Activated naive CD4-positive, alpha-beta T cell treated with anti-CD3 and anti-CD28 coated beads for 36 hours (primary cell): ENCODE measurements at places on chromosomes 5 and 9. TPM values are rescaled to one million over a fixed set of nuclear protein-coding genes. Genes with fewer than 3 reads are reported as not detected.

PDE6A gene
- total RNA-seq: not detected

LOX gene
- total RNA-seq: not detected

LIFR gene
- 0.20 TPM for total RNA-seq

FOXD4 gene
- total RNA-seq: not detected

LTC4S gene
- not detected for total RNA-seq

TRAF1 gene
- total RNA-seq: 85.0 TPM

PLCXD3 gene
- total RNA-seq: not detected

PDZD2 gene
- 0.05 TPM for total RNA-seq

MTRR gene
- total RNA-seq: 35.1 TPM

CBY3 gene
- not detected for total RNA-seq

DNA sequence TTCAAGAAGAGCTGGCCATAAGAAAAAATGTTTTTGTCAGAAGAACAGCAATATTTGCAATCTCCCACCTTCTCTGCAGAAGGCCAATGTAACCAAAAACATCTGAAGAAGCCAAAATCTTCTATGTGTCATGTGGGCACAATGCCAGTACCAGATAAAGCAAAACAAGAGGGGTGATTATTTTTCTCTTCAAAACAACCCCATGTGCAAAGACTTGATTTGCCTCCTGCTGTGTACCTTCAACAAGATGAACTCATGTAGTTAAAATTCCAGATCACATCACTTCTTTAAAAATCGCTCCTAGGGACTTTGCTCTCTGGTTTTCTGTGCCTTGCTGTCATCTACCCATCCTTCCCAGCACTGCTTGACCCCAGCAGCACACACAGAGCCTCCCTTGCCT lies 134.0 kb upstream of the MAP3K1 start:
- DNase-seq: no peak
- no peaks in the 10 kb centered on the region for H3K27me3 ChIP-seq
- no peaks in the 10 kb centered on the region for H3K36me3 ChIP-seq
- H3K4me1 ChIP-seq: peaks cover 29% of the 10 kb centered on the region

DNA sequence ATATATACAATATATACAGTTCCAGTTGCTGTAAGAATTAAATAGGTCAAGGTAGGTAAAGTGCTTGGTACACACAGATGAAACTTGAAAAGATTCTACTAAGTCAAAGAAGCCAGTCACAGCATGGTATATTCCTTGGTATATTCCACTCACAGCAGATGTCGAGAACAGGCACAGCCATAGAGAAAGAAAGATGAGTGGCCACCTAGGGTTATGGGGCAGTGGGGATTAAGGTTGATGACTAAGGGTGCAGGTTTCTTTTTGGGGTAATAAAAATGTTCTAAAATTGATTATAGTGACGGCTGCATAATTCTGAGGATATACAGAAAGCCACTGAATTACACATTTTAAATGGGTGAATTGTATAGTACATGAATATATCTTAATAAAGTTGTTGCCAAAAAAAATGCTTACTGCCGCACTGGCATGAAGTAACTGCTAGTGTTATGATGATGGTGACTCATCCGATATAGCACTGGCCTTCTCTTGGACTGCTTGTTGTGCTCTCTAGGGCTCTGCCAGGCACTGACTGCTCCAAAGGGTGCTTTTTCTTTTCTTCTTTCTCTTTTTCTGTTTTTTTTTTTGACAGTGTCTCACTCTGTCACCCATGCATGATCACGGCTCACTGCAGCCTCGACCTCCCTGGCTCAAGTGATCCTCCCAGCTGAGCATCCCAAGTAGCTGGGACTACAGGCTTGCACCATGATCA lies 23.5 kb downstream of the TBC1D2 start:
- no peaks in the 10 kb centered on the region for H3K27me3 ChIP-seq
- H3K4me3 ChIP-seq: no peak overlapping the region
- no peaks in the 10 kb centered on the region for H3K4me1 ChIP-seq
- H3K27ac ChIP-seq: no peak overlapping the region

DNA sequence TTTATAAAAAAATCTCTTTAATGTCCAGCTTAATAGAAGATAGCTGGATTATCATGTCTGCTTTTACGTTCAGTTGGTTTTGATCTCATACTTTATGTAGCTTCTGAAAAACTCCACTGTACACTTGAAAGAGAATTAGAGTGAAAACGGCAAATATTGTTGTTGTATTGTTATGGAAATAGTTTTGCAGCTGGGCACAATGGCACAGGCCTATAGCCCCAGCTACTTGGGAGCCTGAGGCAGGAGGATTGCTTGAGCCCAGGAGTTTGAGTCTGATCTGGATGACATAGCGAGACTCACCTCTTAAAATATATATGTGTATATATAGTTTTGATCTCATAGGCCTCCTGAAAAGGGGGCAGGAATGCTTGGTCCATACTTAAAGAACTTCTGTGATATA lies 67.4 kb upstream of the PRRC1 start:
- no peak overlapping the region for H3K27ac ChIP-seq
- H3K27me3 ChIP-seq: no peaks in the 10 kb centered on the region
- no peak overlapping the region for H3K4me3 ChIP-seq
- H3K4me1 ChIP-seq: no peaks in the 10 kb centered on the region

DNA sequence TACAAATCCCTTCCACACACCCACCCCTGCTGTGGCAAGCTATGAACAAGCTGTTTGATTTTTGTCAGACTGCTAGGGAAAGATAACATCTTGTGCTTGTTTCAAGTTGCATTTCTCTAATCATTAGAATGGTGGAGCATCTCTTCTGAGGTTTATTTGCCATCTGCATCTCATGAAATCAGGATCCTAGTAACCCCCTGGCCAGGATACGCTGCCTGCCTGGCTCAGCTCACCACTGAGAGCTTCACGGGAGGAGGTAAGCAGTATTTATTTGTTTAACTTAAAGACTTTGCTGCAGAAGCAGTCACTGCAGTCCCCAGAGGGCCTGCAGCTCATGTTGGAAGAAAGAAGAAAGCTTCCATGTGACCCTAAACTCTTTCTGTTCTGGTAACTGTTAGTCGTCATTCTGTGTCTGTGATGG lies 83.3 kb upstream of the CXCL14 start:
- DNase-seq: no peak
- H3K4me1 ChIP-seq: no peaks in the 10 kb centered on the region
- no peak overlapping the region for H3K27ac ChIP-seq
- no peaks in the 10 kb centered on the region for H3K36me3 ChIP-seq

DNA sequence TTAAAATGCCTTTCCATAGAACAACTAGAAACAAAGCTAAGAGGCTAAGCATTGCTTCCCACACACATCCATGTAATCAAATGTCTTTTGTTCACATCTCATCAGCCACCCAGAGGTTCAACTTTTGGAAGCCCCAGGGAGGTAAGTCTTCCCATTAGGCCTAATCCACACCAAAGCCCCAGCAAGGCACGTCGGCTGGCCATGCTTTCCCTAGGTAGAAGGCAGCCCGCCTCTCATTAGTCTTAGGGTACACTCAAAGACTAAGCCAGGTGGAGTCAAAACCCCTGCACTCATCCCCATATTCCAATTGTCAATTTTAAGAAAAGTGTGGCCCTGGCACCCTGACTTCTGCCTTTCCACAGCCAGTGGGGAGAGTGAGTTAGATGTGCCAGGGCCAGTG lies 87.9 kb downstream of the ATPSCKMT start:
- no peaks in the 10 kb centered on the region for H3K36me3 ChIP-seq
- peaks cover 6% of the 10 kb centered on the region for H3K27me3 ChIP-seq
- no peak for DNase-seq
- no peaks in the 10 kb centered on the region for H3K4me1 ChIP-seq
- H3K27ac ChIP-seq: no peak overlapping the region

DNA sequence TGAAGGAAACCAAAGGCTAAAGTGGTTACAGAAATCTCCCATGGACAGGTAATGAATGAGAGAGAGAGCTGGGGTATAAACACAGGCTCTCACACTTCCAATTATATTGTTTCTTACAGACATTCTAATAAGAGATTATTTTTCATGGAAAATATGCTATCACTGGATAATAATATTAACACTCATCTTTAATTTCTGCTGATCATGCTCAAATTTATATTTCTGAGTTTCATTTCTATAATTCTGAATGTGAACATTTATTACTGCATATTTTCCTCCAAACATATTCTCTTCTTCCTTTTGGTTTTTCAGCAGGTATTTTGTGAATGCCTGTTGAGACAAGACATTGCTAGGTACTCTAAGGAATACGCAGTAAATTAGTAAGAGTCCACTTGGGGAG lies 410.2 kb upstream of the DAP start:
- peaks cover 13% of the 10 kb centered on the region for H3K27me3 ChIP-seq
- no peaks in the 10 kb centered on the region for H3K36me3 ChIP-seq
- peaks cover 5% of the 10 kb centered on the region for H3K4me1 ChIP-seq
- DNase-seq: no peak
- no peak overlapping the region for H3K4me3 ChIP-seq
- no peak overlapping the region for H3K27ac ChIP-seq

DNA sequence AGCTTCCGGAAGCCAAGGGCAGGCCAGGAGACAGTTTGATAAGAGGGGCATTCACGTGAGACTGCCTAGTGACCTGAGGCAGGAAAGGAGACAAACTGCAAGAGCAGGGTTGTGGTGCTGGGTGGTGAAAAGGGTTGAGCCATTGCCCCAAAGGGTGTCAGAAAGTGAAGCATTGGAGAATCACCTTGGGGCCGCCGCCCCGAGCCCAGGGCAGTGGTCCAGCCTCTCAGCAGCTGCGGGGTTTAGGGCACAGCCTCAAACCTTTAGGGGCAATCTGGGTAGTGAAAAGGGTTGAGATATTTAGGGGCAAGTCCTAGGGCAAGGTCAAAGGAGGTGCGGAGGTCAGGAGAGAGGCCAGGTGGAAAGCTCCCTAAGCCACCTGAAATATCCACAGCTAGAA lies 10.4 kb upstream of the ANKRD33B start:
- peaks cover 9% of the 10 kb centered on the region for H3K27me3 ChIP-seq
- no peak overlapping the region for H3K4me3 ChIP-seq
- peaks cover 8% of the 10 kb centered on the region for H3K4me1 ChIP-seq
- DNase-seq: no peak
- no peak overlapping the region for H3K27ac ChIP-seq

DNA sequence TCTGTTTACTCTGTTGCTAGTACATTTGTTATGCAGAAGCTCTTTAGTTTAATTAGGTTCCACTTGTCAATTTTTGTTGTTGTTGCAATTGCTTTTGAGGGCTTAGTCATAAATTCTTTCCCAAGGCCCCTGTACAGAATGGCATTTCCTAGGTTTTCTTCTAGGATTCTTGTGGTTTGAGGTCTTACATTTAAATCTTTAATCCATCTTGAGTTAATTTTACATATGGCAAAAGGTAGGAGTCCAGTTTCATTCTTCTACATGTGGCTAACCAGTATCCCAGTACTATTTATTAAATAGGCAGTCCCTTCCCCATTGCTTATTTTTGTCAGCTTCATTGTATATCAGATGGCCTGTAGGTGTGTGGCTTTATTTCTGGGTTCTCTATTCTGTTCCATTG lies 792.4 kb downstream of the PTPRD start:
- no peak for DNase-seq
- H3K27me3 ChIP-seq: no peaks in the 10 kb centered on the region
- H3K36me3 ChIP-seq: no peaks in the 10 kb centered on the region
- H3K4me1 ChIP-seq: no peaks in the 10 kb centered on the region

- H3K4me3 ChIP-seq: no peak overlapping the region
- no peaks in the 10 kb centered on the region for H3K4me1 ChIP-seq
- H3K36me3 ChIP-seq: no peaks in the 10 kb centered on the region
- no peaks in the 10 kb centered on the region for H3K27me3 ChIP-seq
Measured at GRCh38 chr5:41186143-41186542, 27.2 kb downstream of the C6 start.

DNA sequence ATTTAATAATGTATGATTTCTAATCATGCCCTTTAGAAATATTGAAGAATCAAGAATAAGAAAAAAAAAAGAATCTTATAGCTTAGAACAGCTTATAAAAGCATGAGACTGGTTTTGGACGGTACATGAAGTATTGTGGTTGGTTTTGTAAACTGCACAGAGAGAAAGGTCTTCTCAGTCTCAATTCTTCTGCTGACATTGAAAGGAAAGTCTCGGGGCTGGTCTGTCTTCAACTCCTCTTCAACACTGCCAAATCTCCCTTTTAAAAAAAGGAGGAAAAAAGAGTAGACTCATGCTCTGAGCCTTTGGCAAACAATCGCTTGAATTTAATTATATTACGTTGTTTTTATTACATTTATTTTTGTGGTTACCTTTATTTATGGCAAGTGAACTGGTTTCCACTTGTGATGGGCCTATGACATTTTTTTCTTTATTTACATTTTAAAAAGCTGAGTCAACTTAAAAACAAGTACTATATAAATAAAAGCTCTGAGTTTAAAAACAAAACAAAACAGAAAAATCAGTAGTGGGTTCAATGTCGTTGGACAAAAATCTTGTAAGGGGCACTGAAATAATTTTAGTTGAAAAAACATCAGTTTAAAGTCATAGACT lies 32.8 kb upstream of the EBF1 start:
- H3K27ac ChIP-seq: no peak overlapping the region
- H3K4me1 ChIP-seq: no peaks in the 10 kb centered on the region
- no peak overlapping the region for H3K4me3 ChIP-seq
- DNase-seq: no peak

- no peak for DNase-seq
- H3K36me3 ChIP-seq: no peaks in the 10 kb centered on the region
- no peak overlapping the region for H3K4me3 ChIP-seq
- H3K27ac ChIP-seq: no peak overlapping the region
- H3K4me1 ChIP-seq: no peaks in the 10 kb centered on the region
Measured at GRCh38 chr9:3027210-3027609, 183.3 kb upstream of the PUM3 start.

- peaks cover 16% of the 10 kb centered on the region for H3K27me3 ChIP-seq
- DNase-seq: no peak
- H3K36me3 ChIP-seq: no peaks in the 10 kb centered on the region
- peaks cover 17% of the 10 kb centered on the region for H3K4me1 ChIP-seq
- H3K27ac ChIP-seq: no peak overlapping the region
Measured at GRCh38 chr5:82674671-82675070, 396.5 kb upstream of the RPS23 start.

- no peaks in the 10 kb centered on the region for H3K4me1 ChIP-seq
- no peak for DNase-seq
Measured at GRCh38 chr5:87850843-87851242, 417.8 kb downstream of the TMEM161B start.

- H3K27me3 ChIP-seq: peaks cover 22% of the 10 kb centered on the region
- no peaks in the 10 kb centered on the region for H3K36me3 ChIP-seq
- no peak overlapping the region for H3K4me3 ChIP-seq
- H3K27ac ChIP-seq: no peak overlapping the region
- H3K4me1 ChIP-seq: peaks cover 5% of the 10 kb centered on the region
- DNase-seq: no peak
Measured at GRCh38 chr9:72947984-72948465, 4.8 kb downstream of the ALDH1A1 start.

GRCh38 chr5:56482363-56482762 lies 249.2 kb upstream of the ANKRD55 start:
- no peaks in the 10 kb centered on the region for H3K27me3 ChIP-seq
- no peaks in the 10 kb centered on the region for H3K36me3 ChIP-seq
- H3K4me1 ChIP-seq: peaks cover 30% of the 10 kb centered on the region
- no peak overlapping the region for H3K4me3 ChIP-seq
- no peak overlapping the region for H3K27ac ChIP-seq
- no peak for DNase-seq

DNA sequence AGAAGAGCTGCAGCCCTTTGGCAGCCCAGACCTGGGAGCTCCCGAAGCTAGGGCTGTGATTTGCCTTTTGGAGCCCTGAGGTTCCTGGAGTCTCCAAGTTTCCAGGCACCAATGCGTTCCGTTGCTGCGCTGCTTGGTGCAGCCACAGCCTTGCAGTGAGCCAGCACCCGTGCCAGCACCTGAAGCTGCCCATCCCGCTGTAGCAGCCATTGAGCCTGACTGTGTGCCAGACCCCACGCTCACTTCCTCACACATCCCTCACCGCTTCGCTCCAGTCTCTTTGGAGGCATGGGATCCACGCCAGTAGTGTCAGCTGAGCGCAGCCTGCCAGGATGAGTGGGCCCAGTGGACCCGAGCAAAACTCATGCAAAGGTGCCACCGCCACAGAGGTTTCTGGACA lies 22.5 kb upstream of the C9orf72 start:
- H3K4me3 ChIP-seq: no peak overlapping the region
- no peaks in the 10 kb centered on the region for H3K4me1 ChIP-seq
- no peak overlapping the region for H3K27ac ChIP-seq
- no peaks in the 10 kb centered on the region for H3K36me3 ChIP-seq
- no peak for DNase-seq
